ENCODE measurements at places on chromosomes 6 and 20. TPM values are rescaled to one million over a fixed set of nuclear protein-coding genes. Genes with fewer than 3 reads are reported as not detected.

- DNase-seq: no peak
Observed at GRCh38 chr20:24721891-24722568, 227.0 kb upstream of the CST7 start.

Gene TMEM200A
- 1.9 TPM for total RNA-seq

DNA sequence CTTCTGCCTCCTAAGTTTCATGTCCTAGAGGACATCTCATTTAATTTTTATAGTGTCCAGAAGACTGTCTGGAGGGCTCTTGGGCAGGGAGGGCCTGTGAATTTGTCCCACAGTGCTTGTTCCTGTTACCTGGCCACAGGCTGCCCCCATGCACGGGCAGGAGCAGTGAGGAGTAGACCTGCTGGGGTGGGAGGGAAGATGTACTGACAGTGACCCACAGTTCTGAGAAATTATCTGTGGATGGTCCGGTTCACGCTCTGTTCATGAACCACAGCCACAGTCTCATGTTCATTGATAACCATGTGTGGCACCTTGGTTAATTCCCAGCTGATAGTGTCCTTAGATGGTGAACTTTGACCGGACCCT, 18.8 kb upstream of the ZNF831 start:
- no peak for DNase-seq

DNA sequence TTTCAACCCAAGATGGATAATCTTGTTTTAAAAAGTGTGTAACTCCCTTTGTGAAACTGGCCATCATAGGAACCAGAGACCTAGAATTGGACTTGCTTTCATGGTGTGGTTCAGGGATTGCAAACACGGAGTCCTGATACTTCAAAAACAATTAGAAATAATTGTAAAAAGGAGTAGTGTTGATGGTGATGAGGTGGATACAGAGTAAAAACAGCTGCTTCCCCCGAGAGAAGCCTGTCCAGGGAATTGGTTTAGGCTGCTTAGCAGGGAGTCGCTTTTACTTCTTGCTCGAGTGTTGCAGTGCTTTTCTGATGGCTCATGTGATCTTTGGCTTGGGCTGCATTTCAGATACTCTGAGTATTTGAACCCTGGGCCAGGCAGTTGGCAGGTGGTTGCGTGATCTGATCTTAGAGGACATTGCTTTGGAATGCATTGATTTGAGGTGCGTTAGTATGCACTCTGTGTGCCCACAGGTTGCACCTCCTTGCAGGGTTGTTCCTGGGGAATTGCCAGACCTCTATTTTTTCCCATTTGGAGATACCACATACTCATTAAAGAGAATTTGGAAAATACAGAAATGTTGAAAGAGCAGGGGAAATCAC, 19.5 kb downstream of the KIF3B start:
- peak; percentile 62 for DNase-seq

Data from mucosa of gallbladder (tissue), 1 donor.